ENCODE measurements at places on chromosomes 16 and 17.
A peak's percentile ranks its signal among the peaks of the same experiment; 100 is the strongest.

DNA sequence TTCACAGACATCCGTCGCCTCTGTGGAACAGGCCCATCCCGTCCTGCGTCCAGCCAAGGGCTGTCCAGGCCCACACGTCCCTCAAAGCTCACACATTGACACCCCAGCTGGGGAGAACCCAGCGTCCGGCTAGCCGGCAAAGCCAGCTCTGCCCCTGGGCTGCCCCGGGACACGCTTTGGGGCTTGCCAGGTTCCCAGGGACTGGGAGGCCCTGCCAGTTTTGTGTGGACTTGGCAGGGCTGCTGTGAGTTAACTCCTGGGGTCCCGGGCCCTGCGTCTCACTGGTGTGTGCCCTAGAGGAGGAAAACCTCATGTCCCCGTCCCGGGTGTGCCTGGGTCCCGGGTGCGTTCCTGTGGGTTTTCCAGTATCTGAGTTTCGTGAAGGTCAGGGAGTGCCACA, 6.3 kb downstream of the SOX8 start:
- no peak for DNase-seq

DNA sequence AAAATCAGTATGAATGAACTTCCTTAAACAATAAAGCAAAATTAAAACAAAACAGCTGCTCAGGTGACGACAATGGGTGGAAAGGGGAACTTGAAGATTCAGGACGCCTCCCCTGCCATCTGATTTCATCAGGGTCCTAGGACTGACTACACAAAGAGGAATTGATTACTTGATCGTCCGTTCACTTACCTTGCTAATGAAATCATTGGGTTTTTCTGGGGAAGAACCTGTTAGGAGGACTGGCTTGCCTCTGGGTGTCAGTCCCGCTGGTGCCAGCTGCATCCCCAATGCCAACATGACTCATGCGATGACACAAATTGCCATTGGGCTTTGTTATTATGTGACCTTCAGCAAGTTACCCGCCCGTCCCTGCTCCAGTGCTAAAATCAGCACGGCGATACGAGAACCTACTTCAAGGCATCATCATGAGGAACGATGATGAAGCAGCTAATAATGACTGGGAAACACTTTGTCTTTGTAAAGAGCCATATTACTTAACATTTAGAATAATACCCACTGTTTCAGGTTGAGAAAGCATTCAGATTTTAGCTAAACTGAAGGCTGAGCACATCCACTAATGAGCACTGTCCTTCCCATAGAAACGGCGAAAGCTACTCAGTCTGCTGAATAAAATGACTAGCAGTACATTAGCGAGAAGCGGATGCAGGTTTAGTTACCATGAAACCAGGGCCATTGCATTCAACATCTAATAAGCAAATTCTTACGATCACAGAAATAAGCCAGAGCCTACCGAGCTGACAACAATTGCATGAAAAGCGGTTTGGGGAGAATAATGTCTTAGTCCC, 139.4 kb downstream of the ZFHX3 start:
- no peak for DNase-seq

GRCh38 chr16:67417333-67418061, 1.2 kb upstream of the ZDHHC1 start:
- DNase-seq = no peak

DNA sequence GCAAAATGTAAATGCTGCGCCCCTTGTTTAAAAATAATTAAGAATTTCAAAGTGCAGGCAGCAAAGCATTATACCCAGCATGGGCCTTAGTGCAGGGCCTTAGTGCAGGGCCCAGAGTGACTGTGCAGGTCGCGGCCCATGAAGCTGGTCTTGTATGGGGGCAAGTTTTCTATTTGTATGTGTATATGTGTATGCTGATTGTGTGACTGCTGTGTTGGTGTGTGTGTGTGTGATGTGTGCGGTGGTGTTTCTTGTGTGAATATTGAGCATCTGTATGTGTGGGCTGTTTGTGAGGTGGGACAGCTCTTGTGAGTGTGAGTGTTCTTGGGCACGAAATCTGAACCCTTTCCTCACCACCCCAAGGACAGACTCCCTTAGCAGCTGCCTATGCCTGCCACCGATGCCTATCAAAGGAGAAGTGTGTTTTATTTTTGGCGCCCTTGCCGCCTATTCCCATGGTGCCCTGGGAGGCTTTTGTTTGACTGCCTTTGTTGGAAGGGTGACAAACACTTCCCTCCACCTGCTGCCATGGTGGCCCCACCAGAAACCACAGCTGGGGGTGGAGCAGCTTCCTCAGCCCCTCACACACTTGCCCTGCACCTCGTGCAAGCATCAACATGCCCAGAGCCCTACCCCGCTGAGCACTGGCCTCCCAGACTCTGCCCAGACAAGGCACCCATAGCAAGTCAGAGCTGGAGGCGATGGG, 18.0 kb downstream of the CCR7 start:
- DNase-seq = no peak

DNA sequence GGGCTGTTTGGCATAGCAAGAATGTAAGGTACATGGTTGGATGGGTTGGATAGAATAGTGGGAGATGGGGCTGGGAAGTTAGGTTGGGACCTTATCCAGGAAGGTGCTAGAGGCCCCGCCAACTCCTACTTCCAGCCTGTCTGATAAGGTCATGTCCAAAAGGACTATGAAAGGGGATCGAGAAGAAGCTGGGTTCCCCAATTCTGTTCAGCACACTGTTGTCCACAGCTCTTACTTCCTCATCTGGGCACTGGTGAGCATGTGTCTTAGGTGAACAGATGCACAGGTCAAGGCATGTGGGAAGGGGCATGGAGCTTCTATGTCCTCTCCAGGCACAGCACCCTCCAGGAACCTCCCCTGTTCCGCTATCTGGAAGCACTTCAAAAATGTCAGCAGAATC, 5.6 kb upstream of the ULK2 start:
- no peak for DNase-seq

- peak; percentile 82 for DNase-seq
Observed at GRCh38 chr17:2172077-2172851, 117.4 kb downstream of the HIC1 start.
